NCI-H226 (cell line): ENCODE measurements at places on chromosomes 16 and 17.

- no peak for DNase-seq
Observed at GRCh38 chr16:87437911-87438610, 45.9 kb downstream of the MAP1LC3B start.

GRCh38 chr17:44837196-44837595, 7.1 kb upstream of the GJC1 start:
- DNase-seq = no peak

DNA sequence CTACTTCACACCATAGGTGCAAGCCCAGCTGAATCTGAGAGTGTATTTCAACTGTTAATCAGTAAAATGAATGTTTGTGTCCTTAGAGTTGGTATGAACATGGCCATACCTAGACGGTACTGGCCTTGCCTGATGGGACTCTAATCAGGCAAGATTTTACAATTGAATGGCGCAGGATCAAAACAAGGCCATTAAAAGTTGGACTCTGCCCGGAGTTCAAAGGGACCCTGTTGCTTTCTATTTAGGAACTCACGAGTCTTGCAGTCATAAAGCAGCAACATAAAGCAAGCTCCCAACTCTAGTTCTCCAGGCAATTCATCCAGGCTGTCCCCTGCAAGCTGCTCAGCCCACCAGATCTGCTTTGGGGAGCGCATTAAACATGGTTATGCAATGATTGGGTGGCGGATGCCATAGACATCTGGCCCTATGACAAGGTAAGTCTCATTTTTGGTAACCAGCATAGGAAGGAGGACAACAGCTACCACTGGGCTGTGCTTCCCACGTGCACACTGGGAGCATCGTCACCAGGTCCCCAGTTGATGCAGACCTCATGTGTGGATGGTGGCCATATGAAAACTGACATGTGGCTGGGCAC, 8.8 kb downstream of the TMEM186 start:
- DNase-seq = no peak

DNA sequence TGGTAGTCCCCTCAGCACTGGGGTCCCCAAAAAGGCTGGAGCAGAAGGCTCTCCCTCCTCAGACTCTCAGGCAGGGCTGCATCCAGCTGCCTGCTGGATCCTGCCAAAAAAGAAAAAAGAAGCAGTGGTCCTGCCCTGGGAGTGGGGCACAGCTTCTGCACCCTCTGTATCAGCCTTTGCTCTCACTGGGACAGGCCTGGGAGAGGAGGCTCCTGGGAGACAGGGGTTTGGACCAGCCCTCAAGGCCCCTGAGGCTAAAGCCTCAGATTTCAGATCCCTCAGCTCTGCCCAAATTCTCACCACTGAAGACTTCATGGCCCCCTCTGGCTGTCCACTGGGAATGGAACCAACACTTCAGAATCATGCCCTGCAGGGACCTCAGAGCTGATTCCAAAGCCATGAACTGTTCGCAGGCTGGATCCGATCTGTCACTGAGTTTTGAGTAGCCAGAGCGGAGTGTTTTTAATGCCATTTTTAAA, 96.9 kb downstream of the C16orf78 start:
- DNase-seq = no peak

- DNase-seq = no peak
Observed at GRCh38 chr17:47721725-47722124, 11.3 kb upstream of the TBX21 start.

- no peak for DNase-seq
Observed at GRCh38 chr17:56983366-56983765, 5.4 kb downstream of the SCPEP1 start.

DNA sequence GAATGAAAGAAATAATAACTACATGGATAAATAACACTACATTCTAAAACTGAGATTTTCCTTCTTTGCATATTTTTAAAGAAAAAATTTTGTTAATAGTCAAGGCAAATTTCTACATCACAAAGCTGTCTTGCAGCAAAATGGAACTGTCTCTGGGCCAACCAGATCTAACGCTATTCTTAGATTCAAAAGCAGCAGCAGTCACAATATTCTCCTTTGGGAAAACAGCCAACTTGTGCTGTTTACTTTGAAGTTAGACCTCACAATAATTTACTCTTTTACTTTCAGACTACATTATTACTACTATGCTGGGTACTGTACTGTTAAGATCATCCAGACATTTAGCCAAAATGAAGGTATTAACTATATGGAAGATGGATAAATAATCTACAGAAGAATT, 189.1 kb downstream of the CEP112 start:
- DNase-seq = no peak

DNA sequence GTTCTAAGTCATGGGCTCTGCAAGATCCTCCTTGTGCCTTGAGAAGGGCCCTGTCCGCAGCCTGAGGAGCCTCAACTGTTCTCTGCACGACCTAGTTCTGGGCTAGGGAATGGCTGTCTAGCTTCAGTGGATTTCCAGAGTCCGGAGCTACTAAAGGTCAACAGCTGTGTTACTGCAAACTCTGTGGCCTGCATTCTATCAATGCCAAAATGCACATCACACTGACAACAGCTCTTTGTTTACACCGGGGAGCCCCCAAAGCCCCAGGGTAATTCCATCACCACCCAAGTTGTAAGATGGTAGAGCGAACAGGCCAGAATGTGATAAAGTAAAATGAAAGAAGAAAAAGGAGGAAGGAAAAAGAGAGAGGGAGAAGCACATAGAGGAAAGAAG, 610.2 kb downstream of the MAF start:
- no peak for DNase-seq
